Amniotic stem cell (primary cell): ENCODE measurements at places on chromosomes 7 and 10.

DNA sequence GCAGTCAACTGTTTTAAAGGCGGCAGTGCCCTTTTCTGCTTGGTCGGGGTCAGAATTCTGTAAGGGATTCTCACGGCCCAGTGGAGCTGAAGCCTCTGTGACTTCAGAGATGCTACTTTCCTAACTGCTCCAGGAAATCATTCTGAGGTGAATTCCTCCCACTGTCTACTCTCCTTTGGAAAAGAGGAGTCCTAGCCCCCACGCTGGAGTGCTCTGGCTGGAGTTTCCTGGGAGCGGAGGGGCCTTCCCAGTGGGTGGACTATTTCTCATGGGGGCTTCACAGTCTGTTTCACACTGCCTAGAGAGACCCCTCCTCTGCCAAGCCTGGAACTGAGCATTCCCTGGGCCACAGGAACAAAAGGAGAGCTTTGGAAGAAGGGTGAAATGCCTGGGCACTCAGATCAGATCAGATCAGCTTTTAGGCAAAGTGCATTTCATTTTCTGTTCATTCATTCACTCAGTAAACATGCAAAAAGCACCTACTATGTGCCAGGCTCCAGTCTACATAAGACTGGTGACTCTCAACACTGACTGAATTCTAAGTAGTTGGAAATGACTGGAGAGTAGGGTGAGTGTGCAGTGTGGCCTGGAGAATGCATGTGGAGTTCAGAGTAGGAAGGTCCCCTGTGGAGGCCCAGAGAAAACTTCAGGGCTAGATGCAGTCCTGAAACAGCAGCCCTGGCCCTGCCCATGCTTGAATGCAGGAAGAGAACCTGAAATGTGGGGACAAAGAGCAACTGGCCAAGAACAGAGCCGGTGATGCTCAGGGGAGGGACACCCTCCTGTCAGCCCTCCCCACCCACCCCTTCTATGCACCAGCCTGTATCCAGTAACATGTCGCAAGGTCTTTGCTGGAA, 12.2 kb downstream of the ZNF488 start:
- DNase-seq = no peak

DNA sequence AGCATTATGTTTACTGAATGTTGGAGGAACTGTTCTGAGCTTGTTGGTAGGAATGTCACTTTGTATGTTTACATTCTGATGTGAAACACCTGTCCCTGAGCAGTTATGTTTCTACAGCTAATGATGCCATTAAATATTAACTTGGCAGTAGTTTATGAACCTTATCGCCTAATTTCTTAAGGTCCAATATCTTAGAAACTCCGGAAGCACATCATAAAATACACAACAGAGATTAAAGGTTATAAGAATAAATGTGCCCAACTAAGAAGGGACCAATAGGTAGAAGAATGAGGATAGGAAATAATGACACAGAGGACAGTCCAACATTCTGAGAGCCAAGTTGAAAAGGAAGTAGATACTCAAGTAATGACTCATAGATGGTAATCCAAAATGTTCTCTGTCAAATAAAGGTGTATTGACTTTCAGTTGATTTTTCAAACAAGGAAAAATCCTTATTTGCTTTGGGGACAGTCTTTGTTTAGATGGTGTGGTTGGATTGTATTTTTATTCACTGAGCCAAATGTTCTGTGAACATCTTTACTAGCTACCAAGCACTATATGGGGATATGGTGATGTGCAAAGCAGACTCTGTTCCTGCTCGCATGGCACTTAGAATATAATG, 31.9 kb downstream of the LCOR start:
- no peak for DNase-seq

GRCh38 chr7:132482866-132483265, 93.4 kb downstream of the PLXNA4 start:
- DNase-seq = no peak

GRCh38 chr10:81127931-81128330, 590.2 kb downstream of the SH2D4B start:
- no peak for DNase-seq

- DNase-seq = no peak
These were observed 192.6 kb upstream of the C7orf33 start for GRCh38 chr7:148397985-148398384.

- DNase-seq = no peak
These were observed 220.5 kb downstream of the CCSER2 start for GRCh38 chr10:84548869-84549268.

- DNase-seq = no peak
These were observed 35.0 kb downstream of the NRF1 start for GRCh38 chr7:129646369-129647021.

- no peak for DNase-seq
These were observed 49.9 kb downstream of the UBE2H start for GRCh38 chr7:129902788-129903422.

- DNase-seq = no peak
These were observed 6.7 kb downstream of the ZNF518A start for GRCh38 chr10:96136810-96137209.

DNA sequence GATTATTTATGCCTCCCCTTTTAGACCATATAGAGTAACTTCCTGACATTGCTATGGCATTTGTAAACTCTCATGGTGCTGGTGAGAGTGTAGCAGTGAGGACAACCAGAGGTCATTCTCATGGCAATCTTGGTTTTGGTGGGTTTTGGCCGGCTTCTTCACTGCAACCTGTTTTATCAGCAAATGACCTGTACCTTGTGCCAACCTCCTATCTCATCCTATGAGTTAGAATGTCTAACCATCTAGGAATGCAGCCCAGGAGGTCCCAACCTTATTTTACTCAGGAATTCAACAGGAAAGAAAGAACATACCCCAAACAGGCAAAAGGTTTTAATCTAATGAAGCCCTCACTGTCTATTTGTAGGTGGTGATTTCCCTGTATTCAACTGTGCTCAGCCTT, 205.4 kb upstream of the YAE1 start:
- no peak for DNase-seq

GRCh38 chr10:78528749-78529204, 495.1 kb downstream of the RPS24 start:
- no peak for DNase-seq

- no peak for DNase-seq
These were observed 46.4 kb upstream of the MKRN1 start for GRCh38 chr7:140525743-140526142.

DNA sequence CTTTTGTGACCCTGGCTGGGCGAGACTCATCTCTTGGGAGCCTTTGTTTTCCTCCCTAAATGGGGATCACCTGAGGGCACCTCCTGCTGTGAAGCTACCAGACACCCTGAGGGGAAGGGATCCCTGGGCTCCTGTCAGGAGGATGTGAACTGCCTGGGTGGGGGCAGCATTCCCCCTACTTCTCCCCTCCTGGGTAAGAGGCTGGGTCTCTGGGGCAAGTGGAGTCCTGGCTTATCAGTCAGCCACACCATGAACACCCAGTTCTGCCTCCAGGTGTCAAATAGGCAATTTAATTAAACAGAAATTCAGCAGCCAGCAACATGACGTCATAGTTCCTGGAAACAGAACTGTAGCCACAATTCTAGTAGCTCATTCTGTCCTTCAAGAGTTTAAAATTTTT, 97.7 kb upstream of the RET start:
- DNase-seq = no peak

- no peak for DNase-seq
These were observed 228.7 kb downstream of the SKIDA1 start for GRCh38 chr10:21296575-21297355.

DNA sequence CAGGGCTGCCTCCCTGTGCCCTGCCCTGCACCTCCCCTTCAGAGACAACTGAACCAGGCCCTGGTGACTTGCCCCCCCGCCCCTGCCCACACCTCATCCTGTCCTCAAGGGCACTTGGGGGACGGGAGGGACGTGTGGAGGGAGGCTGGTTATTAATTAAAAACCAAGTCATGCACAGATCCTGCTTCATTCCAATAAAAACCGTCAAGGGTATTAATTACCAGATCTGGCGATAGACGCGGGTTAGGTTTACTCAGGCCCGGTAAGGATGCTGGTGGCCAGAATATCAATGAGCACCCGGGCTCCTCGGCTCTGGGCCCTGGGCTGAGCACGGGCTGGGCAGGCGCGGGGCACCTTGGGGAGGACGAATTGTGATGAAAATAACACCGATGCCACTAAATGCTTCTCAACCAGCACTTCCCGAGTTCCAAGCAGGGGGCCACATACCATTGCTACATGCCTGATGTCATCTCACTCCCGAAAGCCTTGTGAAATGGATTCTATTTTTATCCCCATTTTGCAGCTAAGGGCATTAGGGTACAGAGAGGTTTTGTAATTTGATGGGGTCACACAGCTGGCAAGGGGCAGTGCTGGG, 24.5 kb upstream of the GTF2IRD1 start:
- no peak for DNase-seq

- no peak for DNase-seq
These were observed 135.5 kb upstream of the SORCS3 start for GRCh38 chr10:104505521-104506042.

DNA sequence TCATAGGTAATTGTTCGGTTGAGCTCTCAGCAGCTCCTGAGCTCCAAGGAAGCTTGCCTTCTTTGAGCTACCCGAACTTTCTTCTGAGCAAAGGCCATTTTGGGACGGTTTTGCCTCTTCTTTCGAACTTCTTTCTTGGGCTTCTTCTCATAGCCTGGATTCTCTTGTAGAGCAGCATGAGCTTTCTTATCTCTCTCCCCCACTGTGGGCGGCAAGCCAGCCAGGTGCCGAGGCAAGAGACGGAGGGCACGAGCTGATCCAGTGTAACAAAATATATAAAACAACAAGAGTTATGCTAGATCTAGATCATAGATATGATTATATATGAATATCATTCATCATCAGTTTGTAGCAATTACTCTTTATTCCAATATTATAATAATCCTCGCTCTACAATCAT, 16.5 kb upstream of the KNDC1 start:
- DNase-seq = no peak

- peak; percentile 89 for DNase-seq
These were observed 70.4 kb downstream of the ASB13 start for GRCh38 chr10:5595994-5596471.

- no peak for DNase-seq
These were observed 149.8 kb downstream of the XPNPEP1 start for GRCh38 chr10:109773288-109774120.

DNA sequence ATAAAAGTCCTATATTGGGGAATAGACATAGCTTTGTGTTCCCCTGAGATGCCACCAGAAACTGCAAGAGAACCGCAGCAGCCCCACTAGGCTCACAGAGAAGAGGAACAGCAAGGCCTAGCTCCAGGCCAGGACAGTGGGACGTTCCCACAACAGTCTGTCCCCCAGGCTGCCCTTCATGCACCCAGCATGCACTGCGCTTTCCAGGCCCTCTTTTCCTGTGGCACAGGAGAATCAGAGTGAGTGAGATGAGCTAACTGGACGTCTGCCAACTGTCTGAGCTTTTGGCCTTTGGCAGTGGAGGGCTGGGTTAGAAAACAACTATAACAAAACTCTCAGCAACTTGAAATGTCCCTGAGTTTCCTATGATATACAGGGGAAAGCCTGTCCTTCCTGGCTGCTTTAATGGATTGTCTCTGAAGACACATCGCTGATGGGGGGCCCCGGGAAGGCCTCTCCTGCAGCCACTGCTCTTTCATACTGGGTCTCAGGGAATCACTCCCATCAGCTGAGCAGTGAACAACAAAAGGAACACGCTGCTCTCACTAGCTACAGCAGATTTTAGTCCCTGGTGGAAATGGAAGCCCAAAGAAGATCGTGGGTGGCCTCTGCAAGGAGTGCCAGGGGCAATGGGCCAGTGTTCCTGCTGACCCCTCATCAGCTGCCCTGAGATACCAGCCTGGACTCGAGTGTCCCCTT, 53.5 kb downstream of the PODXL start:
- no peak for DNase-seq

GRCh38 chr10:35501923-35502322, 103.2 kb upstream of the GJD4 start:
- no peak for DNase-seq

- DNase-seq = no peak
These were observed 12.9 kb downstream of the MMRN2 start for GRCh38 chr10:86944471-86944870.

DNA sequence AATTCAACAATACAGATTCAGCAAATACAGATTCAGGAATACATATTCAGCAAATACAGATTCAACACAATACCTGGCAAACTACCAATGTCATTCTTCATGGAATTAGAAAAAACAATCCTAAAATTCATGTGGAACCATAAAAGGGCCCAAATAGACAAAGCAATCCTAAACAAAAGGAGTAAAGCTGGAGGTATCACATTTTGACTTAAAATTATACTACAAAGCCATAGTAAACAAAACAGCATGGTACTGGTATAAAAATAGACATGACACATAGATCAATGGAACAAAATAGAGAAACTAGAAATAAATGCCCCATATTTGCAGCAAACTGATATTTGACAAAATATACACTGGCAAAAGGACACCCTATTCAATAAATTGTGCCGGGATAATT, 3.4 kb upstream of the NT5C3A start:
- DNase-seq = no peak

DNA sequence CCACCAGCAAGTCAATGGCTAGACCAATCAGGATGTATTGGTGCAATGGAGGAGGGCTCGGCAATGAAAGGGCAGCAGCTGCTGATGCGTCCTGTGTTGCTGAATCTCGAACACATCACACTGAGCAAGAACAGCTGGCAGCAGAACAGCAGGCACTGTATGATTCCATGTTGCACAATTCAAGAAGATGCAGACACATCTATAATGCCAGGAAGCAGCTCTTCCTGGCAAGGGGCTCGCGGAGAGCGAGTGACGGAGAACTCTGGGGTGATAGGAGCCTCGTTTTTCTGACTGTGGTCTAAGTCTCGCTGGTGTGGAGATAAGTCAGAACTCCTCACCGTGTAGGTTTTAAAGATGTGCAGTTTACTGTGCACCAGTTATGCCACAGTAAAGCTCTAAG, 24.8 kb upstream of the PFKP start:
- DNase-seq = no peak

GRCh38 chr7:76395965-76396726, 13.4 kb downstream of the SSC4D start:
- no peak for DNase-seq

DNA sequence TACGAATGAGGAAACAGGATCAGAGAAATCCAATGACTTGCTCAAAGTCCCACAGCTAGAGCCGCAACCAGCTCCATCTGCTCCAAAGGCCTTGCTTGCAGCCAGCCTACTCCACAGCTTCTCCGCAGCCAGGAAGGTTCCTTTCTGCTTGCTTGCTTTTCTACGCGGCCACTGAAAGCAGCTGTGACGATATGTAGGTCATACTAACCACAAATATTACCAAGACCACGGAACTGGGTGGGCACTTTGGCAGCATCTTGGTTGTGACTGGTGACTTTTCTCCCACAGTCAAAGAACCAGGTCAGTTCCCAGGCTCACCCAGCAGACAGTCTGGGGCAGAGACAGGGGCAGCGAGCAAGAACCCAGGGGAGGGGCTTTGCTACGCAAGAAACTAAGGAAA, 86.4 kb downstream of the FAM53B start:
- DNase-seq = no peak

DNA sequence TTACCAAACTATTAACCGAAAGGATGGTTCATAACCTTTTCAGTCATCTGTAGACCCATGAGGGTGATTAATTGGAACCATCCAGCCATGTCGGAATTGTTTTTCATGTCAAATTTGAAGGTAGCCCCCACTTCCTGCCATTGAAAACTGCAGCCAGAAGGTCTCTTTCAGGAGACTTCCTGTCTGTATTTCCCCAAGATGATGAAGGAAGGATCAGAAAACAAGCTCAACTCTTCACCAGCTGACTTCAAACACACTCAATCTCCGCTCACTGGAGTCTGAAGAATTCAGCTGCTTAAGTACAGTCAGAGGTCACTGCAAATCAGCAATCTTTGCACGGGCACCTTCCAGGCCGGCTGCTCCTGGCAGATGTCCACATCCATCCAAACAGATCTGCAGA, 291.7 kb upstream of the NPVF start:
- no peak for DNase-seq
